ENCODE measurements at places on chromosomes 5 and 9. TPM values are rescaled to one million over a fixed set of nuclear protein-coding genes. Genes with fewer than 3 reads are reported as not detected.

DNA sequence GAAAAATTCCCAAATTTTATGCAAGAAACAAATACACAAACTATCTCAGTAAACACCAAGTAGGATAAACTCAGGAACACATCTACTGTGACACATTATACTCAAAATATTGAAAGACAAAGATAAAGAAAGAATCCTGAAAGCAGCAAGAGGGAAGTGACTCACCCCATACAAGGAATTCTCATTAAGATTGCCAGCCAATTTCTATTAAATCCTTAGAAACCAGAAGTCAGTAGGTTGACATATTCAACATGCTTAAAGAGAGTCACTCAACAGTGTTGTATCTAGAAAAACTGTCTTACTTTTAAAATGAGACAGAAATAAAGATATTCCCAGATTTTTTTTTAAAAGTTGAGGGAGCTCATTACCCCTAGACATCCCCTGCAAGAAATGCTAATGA lies 15.5 kb downstream of the SPATA31E1 start:
- no peak overlapping the region for H3K4me3 ChIP-seq
- no peaks in the 10 kb centered on the region for H3K4me1 ChIP-seq
- H3K36me3 ChIP-seq, result no peaks in the 10 kb centered on the region
- DNase-seq, result no peak
- H3K27me3 ChIP-seq, result no peaks in the 10 kb centered on the region

DNA sequence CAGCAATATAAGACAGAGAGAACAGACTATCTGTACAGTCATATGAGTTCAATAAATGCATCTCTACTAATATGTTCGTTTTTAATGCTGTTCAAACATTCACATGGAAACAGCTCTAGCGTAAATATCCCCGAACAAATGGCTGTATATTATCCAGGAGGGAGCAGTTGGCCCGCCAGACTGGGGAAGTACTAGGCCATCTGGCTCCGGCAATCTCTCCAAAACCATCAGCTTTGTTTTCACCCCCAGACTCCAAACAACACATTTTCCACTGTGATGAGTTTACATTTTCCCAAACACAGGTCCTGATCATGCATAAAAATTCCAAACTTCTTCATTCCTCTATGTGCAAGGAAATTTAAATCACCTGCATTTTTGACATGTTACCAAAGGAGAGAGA lies 8.7 kb downstream of the EBF1 start:
- H3K36me3 ChIP-seq, result no peaks in the 10 kb centered on the region
- H3K27ac ChIP-seq, result no peak overlapping the region
- no peak for DNase-seq
- no peak overlapping the region for H3K4me3 ChIP-seq

Gene STPG3
- not detected for total RNA-seq

GRCh38 chr9:5485378-5486085 lies 24.8 kb upstream of the PDCD1LG2 start:
- H3K36me3 ChIP-seq, result no peaks in the 10 kb centered on the region
- no peak overlapping the region for H3K27ac ChIP-seq
- no peak for DNase-seq
- no peak overlapping the region for H3K4me3 ChIP-seq

DNA sequence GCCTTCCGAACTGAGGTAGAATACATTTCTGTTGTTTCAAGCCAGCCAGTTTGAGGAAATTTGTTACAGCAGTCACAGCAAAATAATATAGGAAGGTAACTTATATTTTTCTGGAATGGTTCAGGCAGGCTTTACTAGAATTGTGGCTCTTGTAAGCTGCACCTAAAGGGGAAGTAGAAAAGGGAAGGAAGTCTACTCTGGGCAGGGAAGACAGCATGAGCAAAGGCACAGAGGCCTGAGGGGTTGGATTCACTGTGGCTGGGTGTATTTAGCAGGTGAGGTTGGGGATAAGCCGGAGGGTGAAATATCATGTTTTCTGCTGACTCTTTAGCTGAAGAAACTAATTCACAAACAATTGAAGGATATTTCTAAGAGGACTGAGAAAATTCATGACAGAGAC lies 183.5 kb downstream of the GAS1 start:
- no peak overlapping the region for H3K27ac ChIP-seq
- H3K36me3 ChIP-seq, result no peaks in the 10 kb centered on the region
- no peaks in the 10 kb centered on the region for H3K27me3 ChIP-seq
- H3K4me1 ChIP-seq, result no peaks in the 10 kb centered on the region
- no peak for DNase-seq
